ENCODE measurements at places on chromosomes 2 and 18. TPM values are rescaled to one million over a fixed set of nuclear protein-coding genes. Genes with fewer than 3 reads are reported as not detected.

The ORC4 gene
- total RNA-seq, result 12.2 TPM

The SP5 gene
- not detected for total RNA-seq

The AQP12B gene
- total RNA-seq, result not detected

The DPP10 gene
- total RNA-seq, result not detected

The GKN1 gene
- not detected for total RNA-seq

The KRTCAP3 gene
- not detected for total RNA-seq

DNA sequence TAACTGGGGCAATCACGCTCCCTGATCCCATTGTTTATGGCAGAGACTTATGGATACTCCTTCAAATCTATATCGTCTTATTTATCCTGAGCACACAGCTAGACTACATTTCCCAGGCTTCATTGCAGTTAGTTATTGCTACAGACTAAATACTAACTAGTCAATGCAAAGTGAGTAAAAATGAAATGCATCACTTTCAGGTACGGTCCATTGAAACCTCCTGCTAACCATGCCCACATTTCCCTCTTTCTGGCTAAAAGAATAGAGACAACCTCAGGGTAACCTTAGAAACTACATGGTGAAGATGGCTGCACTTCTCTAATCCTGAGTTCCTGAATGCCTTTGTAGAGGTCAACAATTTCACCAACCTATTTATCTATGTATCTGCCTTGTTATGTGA is 437.4 kb downstream of the EPHA4 start:
- no peak overlapping the region for H3K4me3 ChIP-seq
- no peaks in the 10 kb centered on the region for H3K4me1 ChIP-seq
- DNase-seq, result no peak
- H3K27me3 ChIP-seq, result no peaks in the 10 kb centered on the region
- H3K27ac ChIP-seq, result no peak overlapping the region

GRCh38 chr2:96529376-96530143 is 7.0 kb upstream of the ARID5A start:
- no peaks in the 10 kb centered on the region for H3K36me3 ChIP-seq
- no peak for DNase-seq

GRCh38 chr2:42073739-42074503 is 26.1 kb downstream of the PKDCC start:
- H3K36me3 ChIP-seq, result no peaks in the 10 kb centered on the region
- H3K4me3 ChIP-seq, result no peak overlapping the region
- no peaks in the 10 kb centered on the region for H3K27me3 ChIP-seq
- no peak overlapping the region for H3K27ac ChIP-seq
- DNase-seq, result no peak

DNA sequence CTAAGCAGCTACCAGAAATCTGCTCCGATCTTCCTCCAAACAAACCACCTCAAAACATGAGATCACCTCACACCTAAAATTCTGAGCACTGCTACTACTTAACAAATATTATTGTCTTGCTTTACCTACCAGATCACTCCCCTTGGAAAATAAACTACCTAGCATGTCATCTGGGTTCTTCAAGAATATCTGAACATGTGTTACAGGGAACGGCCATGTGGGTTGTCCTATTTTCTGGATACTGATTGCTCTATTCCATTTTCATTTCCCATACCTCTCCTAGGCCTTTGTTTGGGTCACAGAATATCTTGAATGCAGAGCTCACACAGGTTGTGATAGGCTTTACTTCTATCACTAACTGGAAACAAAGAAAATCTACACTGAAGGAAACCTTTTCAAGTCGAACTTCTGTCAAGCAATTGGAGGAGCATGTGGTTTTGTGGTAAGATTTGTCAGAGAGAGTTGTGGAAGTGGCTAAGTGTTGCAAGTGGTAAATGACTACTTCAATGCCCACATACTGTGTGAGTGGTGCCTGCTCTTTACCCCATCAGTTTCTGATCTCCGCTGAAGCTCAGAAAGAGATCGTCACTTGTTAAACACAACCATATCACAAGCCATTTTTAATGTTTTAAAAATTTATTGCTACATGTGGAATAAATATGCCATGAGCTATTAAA is 739.1 kb upstream of the ZEB2 start:
- H3K36me3 ChIP-seq, result no peaks in the 10 kb centered on the region
- H3K27me3 ChIP-seq, result no peaks in the 10 kb centered on the region
- H3K27ac ChIP-seq, result no peak overlapping the region
- no peaks in the 10 kb centered on the region for H3K4me1 ChIP-seq
- no peak for DNase-seq
